ENCODE measurements at places on chromosomes 4 and X.
A peak's percentile ranks its signal among the peaks of the same experiment; 100 is the strongest.

GRCh38 chrX:2928191-2928582 lies 952 bp downstream of the ARSD start:
- H3K36me3 ChIP-seq = no peaks in the 10 kb centered on the region
- H3K27ac ChIP-seq = peak overlapping the region; percentile 91
- H3K27me3 ChIP-seq = no peaks in the 10 kb centered on the region

DNA sequence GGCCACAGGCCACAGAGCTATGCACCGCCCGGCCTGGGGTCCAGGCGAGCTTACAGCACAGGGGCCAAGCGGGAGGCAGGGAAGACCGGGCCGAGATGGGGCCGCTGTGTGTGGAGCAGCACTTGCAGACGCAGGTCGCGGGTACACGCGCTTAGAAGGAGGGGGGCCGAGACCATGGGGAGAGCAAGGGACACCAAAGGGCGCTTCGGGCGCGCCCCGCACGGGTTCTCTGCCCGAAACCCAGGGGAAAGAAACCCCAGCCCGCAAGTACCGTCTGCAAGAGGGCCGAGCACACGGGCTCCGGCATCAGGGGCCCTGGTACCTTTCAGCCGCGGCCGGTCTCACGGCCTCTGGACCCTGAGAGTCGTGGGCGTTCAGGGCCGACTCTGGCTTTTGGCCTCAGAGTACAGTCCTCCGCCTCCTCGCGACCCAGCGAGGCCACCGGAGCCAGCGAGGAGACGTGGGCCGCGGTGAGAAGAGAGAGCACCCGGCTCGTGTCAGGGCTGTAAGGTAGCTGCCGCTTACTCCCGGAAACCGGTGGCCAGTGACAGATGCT lies 342 bp downstream of the EOLA2 start:
- DNase-seq = peak; percentile 26
- peak overlapping the region; percentile 95 for H3K27ac ChIP-seq
- H3K27me3 ChIP-seq = no peaks in the 10 kb centered on the region
- H3K4me1 ChIP-seq = no peaks in the 10 kb centered on the region
- H3K36me3 ChIP-seq = no peaks in the 10 kb centered on the region

GRCh38 chr4:169025184-169025583 lies 15.1 kb upstream of the CBR4 start:
- H3K27ac ChIP-seq = peak overlapping the region; percentile 15
- no peaks in the 10 kb centered on the region for H3K36me3 ChIP-seq
- no peaks in the 10 kb centered on the region for H3K27me3 ChIP-seq
- DNase-seq = no peak
- H3K4me3 ChIP-seq = no peak overlapping the region

GRCh38 chr4:63211375-63211774 lies 1197.9 kb downstream of the TECRL start:
- H3K4me3 ChIP-seq = no peak overlapping the region
- H3K27ac ChIP-seq = no peak overlapping the region
- no peaks in the 10 kb centered on the region for H3K27me3 ChIP-seq
- no peaks in the 10 kb centered on the region for H3K36me3 ChIP-seq
- DNase-seq = no peak
- H3K4me1 ChIP-seq = no peaks in the 10 kb centered on the region

- no peak overlapping the region for H3K4me3 ChIP-seq
- DNase-seq = no peak
- peaks cover 29% of the 10 kb centered on the region for H3K4me1 ChIP-seq
Measured at GRCh38 chrX:110006821-110007375, 4.0 kb downstream of the TMEM164 start.

GRCh38 chr4:122636697-122637096 lies 15.8 kb upstream of the IL21 start:
- no peaks in the 10 kb centered on the region for H3K27me3 ChIP-seq
- H3K4me1 ChIP-seq = no peaks in the 10 kb centered on the region

DNA sequence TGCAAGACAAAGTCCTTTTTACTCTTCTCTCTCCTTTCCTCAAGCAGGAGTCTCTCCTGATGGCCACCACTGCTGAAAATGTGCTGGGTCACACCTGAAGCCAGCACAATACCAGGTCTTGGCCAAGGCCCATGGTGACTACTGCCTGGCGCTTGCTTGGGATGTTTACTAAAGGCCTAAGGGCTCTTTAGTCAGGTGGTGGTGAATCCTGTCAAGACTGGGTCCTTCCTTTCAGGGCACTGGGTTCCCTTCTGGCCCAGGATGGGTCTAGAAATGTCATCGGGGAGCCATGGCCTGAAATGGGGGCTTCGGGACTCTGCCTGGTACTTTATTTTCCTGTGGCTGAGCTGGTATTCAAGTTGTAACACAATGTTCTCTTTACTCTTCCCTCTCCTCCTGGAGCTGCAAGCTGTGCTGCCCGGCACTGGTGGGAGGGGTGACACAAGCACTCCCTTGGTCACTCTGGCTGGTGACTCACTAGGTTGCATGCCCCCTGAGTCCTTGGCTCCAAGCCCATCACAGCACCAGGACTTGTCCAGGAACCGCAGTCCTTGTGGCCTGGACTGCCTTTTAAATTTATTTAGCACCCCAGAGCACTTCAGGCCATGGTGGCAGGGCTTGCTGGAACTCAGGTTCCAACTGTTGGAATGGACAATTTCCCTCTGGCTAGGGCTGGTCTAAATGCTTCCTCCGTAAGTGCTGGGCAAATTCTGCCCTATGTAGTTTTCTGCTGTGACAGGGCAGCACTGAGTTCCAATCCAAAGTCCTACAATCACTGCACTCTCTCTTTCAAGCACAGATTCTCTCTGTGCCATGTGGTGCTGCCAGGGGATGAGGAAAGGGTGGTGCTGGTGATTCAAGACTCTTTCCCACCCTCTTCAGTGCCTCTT lies 11.3 kb downstream of the ARL13A start:
- DNase-seq = peak; percentile 21
- no peak overlapping the region for H3K27ac ChIP-seq
- H3K4me1 ChIP-seq = no peaks in the 10 kb centered on the region
- no peaks in the 10 kb centered on the region for H3K36me3 ChIP-seq
- no peaks in the 10 kb centered on the region for H3K27me3 ChIP-seq

Measured in thyroid gland (tissue), 4 donors.